ENCODE measurements at places on chromosomes 3 and 15.

GRCh38 chr3:30443756-30444673 is 162.4 kb upstream of the TGFBR2 start:
- DNase-seq: no peak

GRCh38 chr3:48564022-48564421 is 441 bp upstream of the UCN2 start:
- DNase-seq: peak; percentile 63

- DNase-seq: no peak
Observed at GRCh38 chr15:79206940-79207339, 75.6 kb upstream of the ANKRD34C start.

- DNase-seq: no peak
Observed at GRCh38 chr3:178203650-178204049, 332.6 kb upstream of the KCNMB2 start.

DNA sequence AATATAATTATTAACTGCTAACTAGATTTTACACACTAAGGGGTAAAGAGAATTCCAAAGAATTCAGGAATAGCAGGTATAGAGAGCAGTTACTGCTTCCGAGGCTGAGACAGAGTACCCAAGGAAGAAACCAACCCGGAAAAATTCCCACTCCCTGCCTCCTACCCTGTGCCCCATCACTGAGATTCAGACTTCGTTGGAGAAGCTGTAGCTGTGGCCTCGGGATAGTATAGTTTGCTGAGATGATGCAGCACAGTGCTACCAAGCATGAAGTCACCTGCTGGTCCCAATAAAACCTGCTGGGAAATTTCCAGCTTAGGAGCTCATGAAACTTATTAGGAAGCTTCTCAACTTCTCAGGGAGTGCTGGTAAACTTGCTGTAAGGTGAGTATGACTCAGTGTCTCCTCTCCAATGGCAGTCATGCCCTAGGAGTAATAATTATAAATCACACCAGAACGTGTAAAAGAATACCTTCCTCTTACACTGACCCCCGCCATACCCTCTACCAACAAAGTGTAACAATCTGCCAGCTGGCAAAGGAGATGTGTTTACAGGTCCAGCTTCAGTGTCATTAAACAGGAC is 215.2 kb upstream of the ROBO2 start:
- DNase-seq: no peak

- no peak for DNase-seq
Observed at GRCh38 chr3:13138833-13139145, 65.6 kb upstream of the IQSEC1 start.

DNA sequence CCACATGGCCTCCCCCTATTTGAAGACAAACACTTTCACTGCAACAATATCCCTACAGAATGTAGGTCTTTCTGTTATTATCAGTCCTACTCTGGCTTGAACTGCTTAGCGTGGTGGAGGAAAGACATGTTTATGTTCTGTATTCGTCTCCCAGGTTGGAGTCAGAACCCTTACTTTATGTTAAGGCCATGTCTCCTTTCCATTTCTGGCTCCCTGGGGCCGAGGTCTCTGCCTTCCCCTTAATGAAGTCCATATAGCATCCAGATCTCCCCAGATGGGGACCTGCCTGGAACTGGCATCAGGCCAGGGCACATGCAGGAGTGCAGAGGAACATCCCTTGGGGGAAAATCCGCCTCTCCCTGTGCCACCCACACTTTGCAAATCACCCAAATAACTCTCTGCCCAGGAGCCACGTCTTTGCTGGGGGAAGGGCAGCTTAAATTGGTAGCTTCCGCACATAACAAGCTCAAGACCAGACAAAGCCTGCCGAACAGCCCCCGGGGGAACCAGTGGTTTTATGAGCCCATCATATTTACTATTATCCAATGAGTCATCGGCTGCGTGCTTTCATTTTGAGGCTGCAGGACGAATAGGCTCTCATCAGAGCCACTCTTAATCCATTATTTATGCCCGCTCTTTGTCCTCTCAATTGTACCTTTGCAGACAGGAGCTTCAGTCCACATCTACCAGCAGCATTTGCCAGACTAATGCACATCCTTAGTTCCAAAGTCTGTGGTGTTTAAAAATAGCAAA is 237.0 kb downstream of the UACA start:
- no peak for DNase-seq

GRCh38 chr3:133295199-133295901 is 104.5 kb upstream of the BFSP2 start:
- DNase-seq: no peak

DNA sequence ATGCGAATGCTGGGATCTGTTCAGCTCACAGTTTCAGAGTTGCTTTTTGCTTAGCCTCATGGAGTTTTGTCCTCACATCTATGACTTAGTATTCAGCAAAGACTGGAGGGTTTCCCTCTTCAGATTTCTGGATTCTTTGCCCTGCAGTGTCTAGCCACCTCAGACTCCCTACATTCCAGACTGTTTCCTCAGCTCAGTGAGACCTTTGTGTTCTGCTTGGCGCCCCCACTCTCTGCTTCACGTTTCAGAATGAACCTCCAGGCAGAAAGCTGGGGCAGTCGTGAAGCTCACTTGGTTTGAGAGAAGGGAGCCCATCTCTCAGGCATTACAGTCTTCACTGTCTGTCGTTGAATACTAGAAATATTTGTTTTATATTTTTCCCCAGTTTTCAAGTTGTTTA is 118.1 kb downstream of the CACNA1D start:
- DNase-seq: no peak

- DNase-seq: no peak
Observed at GRCh38 chr3:57383406-57383805, 90.9 kb upstream of the ASB14 start.

- no peak for DNase-seq
Observed at GRCh38 chr15:29889542-29890329, 67.5 kb upstream of the TJP1 start.

GRCh38 chr3:40581166-40581565 is 56.4 kb downstream of the ZNF621 start:
- DNase-seq: no peak

- DNase-seq: no peak
Observed at GRCh38 chr3:22994781-22995180, 208.3 kb upstream of the UBE2E2 start.

GRCh38 chr3:190097617-190098016 is 23.1 kb downstream of the P3H2 start:
- no peak for DNase-seq

- no peak for DNase-seq
Observed at GRCh38 chr3:178152031-178152806, 384.0 kb upstream of the KCNMB2 start.

- no peak for DNase-seq
Observed at GRCh38 chr15:79211481-79211880, 71.0 kb upstream of the ANKRD34C start.

DNA sequence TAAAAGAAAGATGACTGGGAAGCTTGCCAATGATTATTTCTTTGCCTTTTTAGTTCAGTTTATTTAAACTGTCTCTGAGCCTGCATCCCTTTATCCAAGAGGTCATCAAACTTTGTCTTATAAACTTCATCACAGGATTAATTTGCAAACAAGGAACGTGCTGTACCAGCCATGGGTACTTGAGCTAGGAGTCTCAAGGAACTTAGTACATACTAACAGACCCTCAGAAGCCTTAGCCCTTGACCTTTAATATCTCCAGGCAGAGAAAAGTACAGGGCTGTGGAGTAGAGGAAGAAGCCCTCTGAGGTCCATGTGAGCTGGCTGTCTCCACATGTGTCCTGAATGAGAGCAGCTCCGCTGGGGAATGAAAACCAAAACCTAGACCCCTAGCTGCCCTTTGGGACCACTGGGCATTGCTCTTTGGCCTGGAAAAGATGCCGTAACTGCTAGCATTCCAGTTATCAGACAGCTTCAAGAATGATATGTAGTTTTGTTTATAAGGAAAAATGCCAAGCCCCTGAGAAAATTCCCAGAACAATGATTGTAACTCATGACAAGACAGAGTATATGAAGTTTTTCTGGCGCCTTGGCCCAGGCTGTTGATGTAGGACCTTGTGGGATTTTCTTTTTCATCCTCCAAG is 92.1 kb downstream of the ASB7 start:
- DNase-seq: no peak

GRCh38 chr3:42518800-42519567 is 16.5 kb downstream of the VIPR1 start:
- DNase-seq: peak; percentile 68

- no peak for DNase-seq
Observed at GRCh38 chr3:177855021-177855420, 657.7 kb upstream of the TBL1XR1 start.

DNA sequence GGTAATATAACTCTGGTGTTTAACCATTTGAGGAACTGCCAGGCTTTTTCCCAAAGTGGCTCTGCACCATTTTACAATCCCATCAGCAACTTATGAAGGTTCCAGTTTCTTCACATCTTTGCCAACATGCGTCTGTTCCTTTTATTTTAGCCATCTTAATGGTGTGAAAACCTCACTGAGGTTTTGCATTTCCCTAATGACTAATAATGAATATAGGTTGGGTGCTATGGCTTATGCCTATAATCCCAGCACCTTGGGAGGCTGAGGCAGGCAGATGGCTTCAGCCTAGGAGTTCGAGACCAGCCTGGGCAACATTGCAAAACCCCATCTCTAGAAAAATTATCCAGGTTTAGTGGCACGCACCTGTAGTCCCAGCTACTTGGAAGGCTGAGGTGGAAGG is 210.6 kb downstream of the TCF12 start:
- no peak for DNase-seq

DNA sequence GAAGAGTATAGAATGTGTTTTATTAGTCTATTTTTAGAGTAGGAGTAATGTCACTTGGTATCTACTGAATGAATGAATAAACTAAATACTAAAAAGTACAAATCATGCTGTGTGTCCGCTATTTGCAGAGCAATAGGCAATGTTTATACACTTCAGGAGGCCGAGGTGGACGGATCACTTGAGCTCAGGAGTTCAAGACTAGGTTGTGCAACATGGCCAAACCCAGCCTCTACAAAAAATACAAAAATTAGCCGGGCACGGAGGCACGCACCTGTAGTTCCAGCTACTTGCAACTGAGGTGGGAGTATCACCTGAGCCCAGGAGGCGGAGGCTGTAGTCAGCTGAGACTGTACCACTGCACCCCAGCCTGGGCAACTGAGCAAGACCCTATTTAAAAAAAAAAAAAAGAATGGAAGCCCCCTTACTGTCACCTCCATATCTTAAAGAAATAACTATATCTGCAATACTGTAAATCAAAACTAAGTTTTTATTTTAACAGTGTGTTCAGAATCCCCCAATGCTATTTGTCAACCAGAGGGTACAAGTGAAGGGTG is 98.4 kb downstream of the DHX30 start:
- no peak for DNase-seq

- DNase-seq: no peak
Observed at GRCh38 chr3:184806567-184807271, 5.2 kb upstream of the VPS8 start.

GRCh38 chr3:48634661-48635221 is 520 bp downstream of the SLC26A6 start:
- DNase-seq: peak; percentile 29

DNA sequence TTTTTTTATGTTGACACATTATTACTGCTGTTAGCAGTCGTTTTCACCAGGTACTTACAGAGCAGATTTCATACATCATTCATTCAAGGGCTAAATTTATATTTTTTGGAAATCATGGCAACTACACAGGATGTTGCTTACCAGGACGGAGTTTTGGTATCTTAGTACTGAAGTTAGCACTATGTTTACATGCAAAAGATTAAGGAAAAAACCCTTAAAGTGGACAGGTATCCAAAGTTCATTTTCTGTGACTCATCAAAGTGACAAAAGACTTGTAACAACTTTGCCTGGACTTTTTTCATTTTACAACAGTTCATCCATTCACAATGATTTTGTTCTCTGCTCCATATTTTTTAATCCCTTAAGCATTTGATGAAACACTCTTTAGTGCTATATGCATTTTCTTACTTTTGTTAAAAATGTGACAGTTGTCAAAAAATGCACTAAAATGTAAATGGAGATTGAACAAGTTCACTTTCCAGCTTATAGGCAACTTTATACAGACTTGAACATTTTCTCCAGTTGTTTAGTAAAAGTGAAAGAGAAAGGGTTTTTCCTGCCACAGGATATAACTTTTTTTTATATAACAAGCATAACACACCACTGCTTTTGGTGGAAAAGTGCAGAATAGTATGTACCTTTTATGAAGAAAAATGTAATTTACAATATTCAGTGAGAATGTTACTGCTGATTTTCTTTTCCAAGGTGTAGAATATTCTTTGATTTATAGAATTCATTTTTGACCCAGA is 104.1 kb downstream of the STT3B start:
- DNase-seq: peak; percentile 38

GRCh38 chr3:30681649-30682211 is 75.3 kb downstream of the TGFBR2 start:
- DNase-seq: no peak

DNA sequence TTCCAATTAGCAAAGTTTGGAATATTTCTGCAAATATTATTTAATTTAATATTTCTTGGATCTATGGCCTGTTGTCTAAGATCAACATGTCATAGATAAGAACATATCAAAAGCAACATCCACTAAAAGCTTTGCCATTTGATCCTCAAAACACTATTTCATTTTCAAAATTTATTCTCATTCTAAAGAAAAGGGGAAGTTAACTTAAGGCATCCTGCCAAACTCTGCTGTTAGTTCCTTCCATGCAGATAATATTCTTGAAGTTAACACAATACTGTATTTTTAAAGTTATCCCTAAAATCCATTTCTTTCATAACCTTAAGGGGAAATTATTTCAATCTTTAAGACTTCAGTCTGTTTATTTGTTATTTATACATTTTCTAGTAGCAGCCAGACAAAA is 28.2 kb upstream of the GBE1 start:
- no peak for DNase-seq

- no peak for DNase-seq
Observed at GRCh38 chr3:149947231-149947630, 23.5 kb downstream of the PFN2 start.

- DNase-seq: peak; percentile 1
Observed at GRCh38 chr15:94174399-94174802, 57.0 kb upstream of the MCTP2 start.

- DNase-seq: no peak
Observed at GRCh38 chr15:66124651-66125050, 128.9 kb downstream of the MEGF11 start.

DNA sequence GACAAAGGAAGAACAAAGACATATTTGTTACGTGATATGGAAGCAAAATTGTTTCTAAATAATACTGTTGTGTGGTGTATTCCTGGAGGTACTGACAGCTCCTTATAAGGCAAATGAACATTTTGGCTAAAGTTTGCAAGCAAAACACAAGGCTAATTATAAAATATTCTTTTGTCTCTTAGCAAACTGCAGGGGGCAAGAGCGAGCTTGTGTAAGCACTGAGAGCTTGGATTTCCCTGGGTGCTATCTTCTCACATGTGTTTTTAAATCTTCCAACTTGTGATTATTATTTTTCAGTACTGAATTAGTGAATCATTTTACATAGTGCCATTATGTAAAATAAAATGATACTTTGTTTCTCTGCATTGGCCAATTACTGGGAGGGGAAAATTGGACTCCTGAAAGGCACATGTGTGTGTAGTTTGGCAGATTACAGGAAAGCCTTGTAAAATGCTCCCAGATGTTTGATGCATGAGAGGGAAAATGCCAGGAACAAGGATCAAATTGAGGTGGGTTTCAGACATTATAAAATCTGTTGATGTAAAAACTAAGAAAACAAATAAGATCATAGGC is 611.5 kb downstream of the AGBL1 start:
- DNase-seq: no peak

- DNase-seq: no peak
Observed at GRCh38 chr3:58164906-58165821, 45.6 kb downstream of the DNASE1L3 start.

GRCh38 chr3:43670635-43671522 is 19.9 kb upstream of the ABHD5 start:
- DNase-seq: no peak
